ENCODE measurements at places on chromosomes 4 and X. TPM values are rescaled to one million over a fixed set of nuclear protein-coding genes. Genes with fewer than 3 reads are reported as not detected.

Gene C1QTNF7
- total RNA-seq: not detected

DNA sequence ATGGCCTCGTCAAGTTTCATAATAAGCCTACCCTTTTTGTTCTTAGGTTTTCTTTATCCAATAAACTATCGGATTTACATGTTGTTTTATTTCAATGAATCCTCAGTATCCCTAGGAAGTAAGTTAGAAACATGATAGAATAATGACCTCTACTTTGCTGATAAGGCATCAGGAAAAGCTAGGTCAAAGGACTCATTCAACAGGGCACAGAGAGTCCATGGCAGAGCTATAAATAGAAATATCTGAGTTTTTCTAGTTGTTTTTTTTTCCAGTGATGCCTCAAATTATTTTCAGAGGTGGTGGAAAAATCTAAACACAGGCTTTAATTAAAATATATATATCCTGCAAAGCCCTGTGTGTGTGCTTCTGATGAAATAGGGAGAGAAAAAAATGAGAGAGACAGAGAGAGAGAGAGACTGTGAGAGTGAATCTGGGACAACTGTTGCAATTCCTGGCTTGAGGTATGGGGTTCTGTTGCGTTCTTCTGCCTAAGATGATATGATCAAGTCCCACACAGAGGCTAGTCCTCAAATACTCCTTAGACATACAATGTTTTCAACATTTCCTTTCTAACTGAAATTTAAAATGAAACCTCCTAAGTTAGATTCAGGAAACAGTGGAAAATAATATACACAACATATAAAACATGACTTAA, 139.9 kb downstream of the HDX start:
- DNase-seq: no peak

Gene ZNF595
- total RNA-seq: 14.4 TPM

Gene SPRY1
- 91.1 TPM for total RNA-seq

- DNase-seq: no peak
These were observed 22.8 kb downstream of the STAP1 start for GRCh38 chr4:67581208-67581857.

GRCh38 chr4:15654593-15655222, 449 bp downstream of the FBXL5 start:
- no peak for DNase-seq

Gene SHROOM2
- not detected for total RNA-seq

Gene PNMA6F
- not detected for total RNA-seq

Gene NPNT
- not detected for total RNA-seq

- DNase-seq: no peak
These were observed 67.0 kb upstream of the GPC4 start for GRCh38 chrX:133482056-133482952.

- no peak for DNase-seq
These were observed 3.1 kb downstream of the LEF1 start for GRCh38 chr4:108165586-108165985.

DNA sequence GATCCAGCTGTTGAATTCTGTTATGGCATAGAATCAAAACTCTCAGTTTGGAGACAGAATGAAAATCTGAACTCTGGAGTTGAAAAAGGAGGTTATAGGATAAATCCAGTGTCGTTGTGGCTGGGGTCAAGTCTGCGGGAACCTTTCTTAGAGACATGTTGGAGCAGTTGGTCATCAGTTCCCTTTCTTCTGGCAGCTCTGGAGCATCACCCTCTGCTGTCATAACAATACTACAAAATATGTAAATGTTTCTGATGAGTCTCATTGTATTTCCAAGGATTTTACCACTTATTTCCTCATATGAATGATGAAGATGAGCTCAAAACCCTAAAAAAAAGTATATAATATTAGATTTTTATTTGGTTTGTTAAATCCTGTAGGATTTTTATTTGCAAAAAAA, 7.5 kb downstream of the TLR10 start:
- DNase-seq: no peak
